ENCODE measurements at places on chromosomes 7 and 10.
A peak's percentile ranks its signal among the peaks of the same experiment; 100 is the strongest.

DNA sequence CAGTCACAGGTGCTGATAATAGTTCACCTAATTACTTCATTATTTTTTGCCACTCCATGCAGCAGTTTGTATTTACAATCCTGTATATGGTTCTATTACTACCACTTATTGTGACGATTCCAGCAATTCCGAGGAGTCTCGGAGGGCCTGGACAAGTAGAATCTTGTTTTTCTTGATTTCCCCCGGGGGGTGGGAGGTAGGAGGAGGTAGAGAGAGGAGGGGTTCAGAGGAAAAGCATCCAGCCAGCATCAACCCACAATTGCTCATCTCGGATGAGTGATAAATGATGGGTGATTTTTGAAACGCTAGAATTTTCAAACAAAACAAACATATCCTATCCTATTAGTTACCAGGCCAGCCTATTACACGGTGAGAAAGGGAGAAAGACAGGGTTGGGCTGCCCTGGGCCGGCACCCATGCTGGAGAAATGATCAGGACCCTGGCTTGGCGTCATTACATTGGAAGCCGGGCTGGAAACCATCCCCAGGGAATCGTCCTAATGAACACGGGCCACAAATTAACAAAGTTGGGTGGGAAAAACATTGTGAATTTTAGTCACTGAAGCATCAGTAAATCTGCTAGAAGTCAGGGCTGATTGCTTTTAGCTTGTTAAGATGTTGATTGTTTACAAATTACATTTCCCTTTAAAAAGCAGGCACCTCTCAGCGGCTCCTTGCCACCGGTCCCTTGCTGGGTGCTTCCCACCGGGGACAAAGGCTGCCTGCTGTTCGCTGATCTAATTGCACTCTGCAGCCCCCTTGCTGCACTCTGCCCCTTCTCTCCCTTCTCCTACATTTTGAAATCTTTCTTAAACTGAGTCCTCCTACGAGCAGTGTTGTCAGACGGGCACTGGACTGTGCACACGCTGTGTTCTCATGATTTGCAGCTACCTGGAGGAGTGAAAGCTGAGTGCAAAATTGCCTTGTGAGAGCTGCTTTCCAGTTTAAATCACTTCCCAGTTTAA is 95.5 kb downstream of the FAM204A start:
- no peak overlapping the region for H3K4me3 ChIP-seq
- no peak for DNase-seq
- H3K27me3 ChIP-seq = peaks cover 24% of the 10 kb centered on the region
- no peak overlapping the region for H3K27ac ChIP-seq
- H3K36me3 ChIP-seq = no peaks in the 10 kb centered on the region

GRCh38 chr7:44471850-44472249 is 18.6 kb downstream of the NUDCD3 start:
- no peaks in the 10 kb centered on the region for H3K4me1 ChIP-seq
- peaks cover 32% of the 10 kb centered on the region for H3K36me3 ChIP-seq
- no peak overlapping the region for H3K4me3 ChIP-seq
- no peaks in the 10 kb centered on the region for H3K27me3 ChIP-seq

- H3K4me1 ChIP-seq = peaks cover 16% of the 10 kb centered on the region
- no peaks in the 10 kb centered on the region for H3K36me3 ChIP-seq
- no peak overlapping the region for H3K27ac ChIP-seq
- peaks cover 33% of the 10 kb centered on the region for H3K27me3 ChIP-seq
- no peak overlapping the region for H3K4me3 ChIP-seq
Measured at GRCh38 chr7:128919241-128919640, 8.7 kb upstream of the KCP start.

DNA sequence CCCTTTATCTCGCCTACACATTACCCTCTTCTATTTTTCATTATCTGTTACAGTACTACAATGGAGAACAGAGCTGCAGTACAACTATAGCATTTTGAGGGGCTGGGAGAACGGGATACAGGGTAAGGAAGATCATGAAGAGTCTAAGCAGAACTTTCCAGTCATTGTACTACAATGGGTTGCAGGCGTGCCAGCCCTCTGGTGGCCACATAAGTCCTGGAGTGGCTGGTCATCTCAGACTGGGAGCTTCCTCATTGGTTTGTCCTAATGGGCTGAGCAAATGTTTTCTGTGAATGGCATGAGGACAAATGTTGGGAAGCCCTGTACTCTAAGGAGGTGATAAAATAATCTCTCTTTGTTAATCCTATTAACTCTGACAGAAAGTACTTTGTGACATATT is 33.0 kb downstream of the TMEM106B start:
- H3K36me3 ChIP-seq = no peaks in the 10 kb centered on the region
- H3K27ac ChIP-seq = no peak overlapping the region
- no peaks in the 10 kb centered on the region for H3K4me1 ChIP-seq
- no peak overlapping the region for H3K4me3 ChIP-seq

DNA sequence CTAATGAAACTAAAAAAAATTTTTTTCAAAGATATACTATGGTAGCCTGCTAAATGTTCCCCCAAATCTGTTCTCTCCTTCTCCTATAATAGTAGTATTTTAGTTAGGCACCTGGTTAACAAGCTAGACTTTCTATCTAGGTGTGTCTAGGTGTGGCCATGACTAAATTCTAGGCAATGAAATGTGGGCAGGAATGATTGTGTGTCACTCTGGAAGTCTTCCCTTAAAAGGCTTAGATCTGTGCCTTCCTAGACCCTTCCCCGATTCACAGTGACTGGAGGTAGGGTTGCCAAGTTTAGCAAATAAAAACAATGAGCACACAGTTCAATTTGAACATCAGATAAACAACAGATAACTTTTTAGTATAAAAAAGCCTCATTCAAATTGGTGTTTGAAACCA is 8.3 kb upstream of the ARHGAP21 start:
- H3K36me3 ChIP-seq = no peaks in the 10 kb centered on the region
- DNase-seq = no peak
- no peak overlapping the region for H3K4me3 ChIP-seq

GRCh38 chr10:3066317-3067117 is 831 bp upstream of the PFKP start:
- peaks cover 14% of the 10 kb centered on the region for H3K36me3 ChIP-seq
- no peak for DNase-seq
- peaks cover 9% of the 10 kb centered on the region for H3K4me1 ChIP-seq
- H3K4me3 ChIP-seq = peak overlapping the region; percentile 100

Data from H1 (cell line).